ENCODE measurements at places on chromosomes 4 and X.

DNA sequence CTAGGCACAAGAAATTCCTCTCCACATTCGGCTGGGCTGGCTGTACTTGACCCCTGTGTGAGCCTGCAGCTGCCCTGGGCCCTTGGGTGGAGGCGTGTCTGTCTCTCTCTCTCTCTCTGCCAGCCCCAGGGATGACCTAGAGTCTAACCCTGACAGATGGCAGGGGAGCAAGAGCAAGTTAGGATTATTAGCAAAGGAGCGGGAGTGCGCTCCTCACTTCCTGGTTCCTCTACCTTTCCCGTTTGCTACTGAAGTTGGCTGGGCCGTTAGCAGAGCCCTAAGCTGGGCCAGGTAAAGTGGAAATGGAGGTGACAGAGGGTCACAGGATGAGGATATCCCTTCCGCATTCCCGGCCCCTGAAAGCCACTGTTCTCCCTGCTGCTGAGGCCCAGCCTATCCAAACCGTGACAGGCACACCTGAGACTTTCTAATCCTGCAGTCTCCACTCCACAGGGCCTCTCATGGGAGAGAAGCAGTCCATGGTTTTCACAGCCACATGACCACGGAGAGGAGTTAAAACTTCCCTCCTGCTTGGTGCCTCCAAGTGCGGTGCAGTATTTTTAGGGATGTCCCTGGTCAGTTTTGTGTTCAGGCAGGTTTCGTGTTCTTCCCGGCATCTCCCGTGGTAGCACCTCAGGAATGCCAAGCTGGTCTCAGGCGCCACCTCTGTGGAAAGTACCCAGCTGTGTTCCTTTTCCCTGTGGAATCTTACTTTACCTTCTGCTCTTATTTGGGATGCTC, 79.3 kb downstream of the CLDN22 start:
- DNase-seq: no peak

- no peak for DNase-seq
Observed at GRCh38 chr4:169158861-169159260, 111.9 kb downstream of the SH3RF1 start.

DNA sequence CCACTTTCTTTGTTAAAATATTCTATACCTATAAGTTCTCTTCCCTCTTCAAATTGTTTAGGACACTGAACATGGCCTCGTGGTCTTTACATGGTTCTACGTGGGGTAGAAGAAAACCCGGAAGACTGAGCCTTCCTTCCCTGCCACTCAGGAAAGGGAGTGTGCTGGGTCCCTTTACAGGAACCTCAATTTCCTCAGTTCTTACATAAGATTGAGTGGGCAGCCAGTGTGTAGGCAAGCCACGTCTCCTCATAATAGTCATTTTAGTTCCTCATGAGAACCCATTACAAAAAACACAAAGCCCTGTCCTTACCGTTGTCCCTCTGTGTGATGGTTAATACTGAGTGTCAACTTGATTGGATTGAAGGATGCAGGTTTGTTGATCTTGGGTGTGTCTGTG, 28.7 kb upstream of the SMIM10L2A start:
- DNase-seq: no peak

DNA sequence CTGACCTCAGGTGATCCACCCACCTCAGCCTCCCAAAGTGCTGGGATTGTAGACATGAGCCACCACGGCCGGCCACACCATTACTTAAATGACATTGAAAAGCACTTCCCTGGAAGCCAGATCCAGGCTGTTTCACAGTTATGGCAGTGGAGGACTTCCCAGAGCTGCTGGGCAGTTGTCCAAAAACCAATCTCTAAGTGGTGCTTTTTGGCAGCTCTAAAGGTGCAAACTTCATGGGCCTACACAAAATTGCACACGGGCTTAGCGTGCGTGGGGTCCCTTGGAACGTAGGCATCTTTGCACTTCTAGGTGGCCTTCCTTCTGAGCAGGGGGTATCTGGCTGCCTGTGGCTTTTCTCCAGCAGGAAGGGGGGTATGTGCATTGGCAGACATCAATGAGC, 172.3 kb downstream of the SHOX start:
- no peak for DNase-seq

DNA sequence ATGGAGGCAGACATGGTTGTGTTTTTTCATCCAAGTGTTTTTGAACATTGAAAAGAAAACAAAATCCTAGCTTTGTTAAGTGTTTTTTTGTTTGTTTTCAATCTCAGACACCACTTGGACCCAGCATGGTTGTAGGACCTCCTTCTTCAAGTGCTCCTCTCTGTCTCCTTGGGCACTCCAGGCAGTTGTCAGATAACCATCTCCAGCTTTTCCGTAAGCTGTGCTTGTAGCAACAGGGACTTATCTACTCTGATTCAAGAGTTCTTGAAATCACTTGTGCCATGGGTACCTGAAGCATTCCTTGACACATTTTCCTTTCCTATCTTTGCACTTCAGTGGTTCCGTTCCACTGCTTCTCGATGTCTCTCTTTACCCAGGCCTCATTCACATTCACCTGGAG, 334.9 kb upstream of the DDX53 start:
- no peak for DNase-seq

- DNase-seq: no peak
Observed at GRCh38 chr4:13705521-13706041, 78.1 kb upstream of the BOD1L1 start.

DNA sequence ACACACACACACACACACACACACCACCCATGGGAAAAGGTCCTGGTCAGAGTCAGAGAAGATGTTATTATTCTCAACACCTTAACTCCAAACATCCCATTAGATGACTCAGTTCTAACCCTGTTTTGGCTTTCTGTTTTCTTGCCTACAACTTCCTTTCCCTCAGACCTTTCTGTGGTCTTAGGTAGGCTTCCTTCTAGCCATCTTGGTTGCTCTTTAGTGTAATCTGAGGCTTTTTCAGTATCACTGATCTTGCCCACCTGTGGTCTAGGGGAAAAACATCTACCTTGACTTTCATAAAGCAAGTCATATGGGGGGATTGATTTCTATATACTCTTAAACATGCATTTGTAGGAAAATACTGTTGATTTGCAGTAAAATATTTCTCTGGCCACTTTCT, 56.9 kb downstream of the ATG4A start:
- no peak for DNase-seq

DNA sequence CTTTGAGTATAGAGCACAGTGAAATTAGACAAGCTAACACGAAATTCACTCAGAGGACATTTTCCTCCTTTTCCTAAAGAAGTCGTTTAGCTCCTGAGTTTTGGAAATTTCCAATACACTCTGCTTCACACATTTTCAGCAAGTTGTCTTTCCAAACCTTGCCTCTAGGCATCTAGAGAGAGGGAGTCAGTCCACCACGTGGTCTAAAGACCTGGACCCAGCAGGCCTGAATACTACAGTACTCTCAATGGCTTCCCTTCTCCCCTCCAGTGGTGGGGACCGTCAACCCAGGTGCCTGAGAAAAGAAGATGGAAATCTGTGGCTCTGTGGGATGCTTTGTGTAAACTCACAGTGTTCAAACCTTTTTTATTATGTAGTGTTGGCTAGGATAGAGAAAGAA, 13.9 kb upstream of the SCML2 start:
- no peak for DNase-seq

GRCh38 chr4:119559044-119559647, 69.5 kb downstream of the PDE5A start:
- DNase-seq: no peak

DNA sequence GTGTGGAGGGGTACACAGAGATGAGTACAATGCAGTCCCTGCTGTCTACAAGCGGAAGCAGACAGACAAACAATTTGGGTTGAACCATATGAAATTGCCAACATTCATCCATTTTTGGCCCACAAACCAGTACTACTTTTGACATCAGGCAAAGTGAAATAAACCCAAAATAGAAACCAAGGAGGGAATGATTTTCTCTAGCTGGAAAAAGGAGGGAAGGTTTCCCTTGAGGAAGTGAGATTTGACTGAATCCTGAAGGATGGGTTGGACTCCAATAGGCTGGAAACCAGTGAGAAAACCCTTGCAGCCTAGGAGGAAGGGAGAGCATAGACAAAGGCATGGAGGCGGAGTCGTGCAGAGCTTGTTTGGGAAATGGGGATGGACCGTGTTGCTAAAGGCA, 63.5 kb upstream of the PJA1 start:
- DNase-seq: no peak

DNA sequence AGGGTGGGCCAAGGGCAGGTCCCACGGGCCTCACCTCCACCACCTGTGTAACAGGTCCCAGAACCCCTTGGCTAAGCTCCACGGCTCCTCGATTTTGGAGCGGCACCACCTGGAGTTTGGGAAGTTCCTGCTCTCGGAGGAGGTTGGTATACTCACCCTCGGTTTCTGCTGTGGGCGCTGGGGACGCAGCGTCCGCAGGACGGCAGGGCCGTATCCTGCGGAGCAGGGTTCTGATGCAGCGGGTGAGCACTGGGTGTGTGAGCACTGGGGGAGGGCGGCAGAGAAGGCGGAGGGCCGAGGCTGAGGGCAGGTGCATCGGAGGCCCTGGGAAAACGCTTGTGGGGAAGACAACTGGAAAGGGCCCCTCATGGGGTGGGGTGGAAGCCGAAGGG, 11.0 kb downstream of the ATP5ME start:
- no peak for DNase-seq

DNA sequence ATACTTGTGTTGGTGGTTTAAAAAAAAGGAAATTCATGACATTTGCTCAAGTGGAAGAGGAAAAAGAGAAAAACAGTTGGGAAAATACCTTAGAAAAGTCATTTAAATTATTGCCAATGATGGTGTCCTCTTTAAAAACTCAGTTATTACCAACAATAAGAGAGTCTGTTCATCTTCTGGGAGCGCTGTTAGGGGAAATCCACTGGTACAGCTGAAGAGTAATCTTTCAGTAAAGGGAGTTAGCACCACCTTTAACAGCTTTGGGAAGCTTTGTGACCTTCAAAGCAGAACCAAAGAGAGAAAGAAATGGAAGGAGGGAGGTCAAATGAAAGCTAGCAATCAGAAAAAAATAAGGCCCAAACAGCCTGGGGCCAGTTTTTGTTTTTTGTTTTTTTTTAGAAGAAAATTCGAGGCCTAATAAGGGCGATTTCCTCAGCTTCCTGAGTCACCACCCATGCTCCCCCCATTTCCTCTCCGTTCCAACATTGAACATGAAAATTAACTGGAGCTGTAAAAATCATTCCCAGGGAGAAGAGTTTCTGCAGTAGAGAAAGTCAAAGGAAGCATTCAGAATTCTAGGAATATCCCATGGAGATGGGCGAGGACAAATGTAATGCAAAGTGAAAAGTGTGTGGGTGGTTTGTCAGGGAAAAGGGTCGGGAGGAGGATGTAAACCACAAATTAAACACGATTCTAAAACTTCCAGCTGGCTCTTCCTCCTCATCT, 115.1 kb downstream of the SH3KBP1 start:
- DNase-seq: no peak

DNA sequence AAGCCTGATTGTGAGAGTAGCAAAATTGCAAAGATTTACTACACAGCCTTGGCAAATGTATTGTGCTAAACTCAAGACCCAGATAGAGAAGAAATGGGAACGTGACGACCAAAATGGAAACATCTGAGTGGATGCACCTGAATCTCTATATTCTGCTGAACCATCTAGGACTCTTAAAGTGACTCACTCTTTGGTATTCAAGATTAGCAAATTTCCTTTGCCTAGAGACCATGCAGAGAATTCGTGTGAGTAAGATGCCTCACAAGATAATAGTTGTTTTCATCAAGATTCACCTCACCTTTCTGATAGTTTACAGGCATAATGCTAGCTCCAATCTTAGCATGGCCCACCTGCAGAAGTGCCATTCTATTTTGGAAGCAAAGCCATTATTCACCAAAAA, 14.4 kb upstream of the ATOH1 start:
- no peak for DNase-seq

DNA sequence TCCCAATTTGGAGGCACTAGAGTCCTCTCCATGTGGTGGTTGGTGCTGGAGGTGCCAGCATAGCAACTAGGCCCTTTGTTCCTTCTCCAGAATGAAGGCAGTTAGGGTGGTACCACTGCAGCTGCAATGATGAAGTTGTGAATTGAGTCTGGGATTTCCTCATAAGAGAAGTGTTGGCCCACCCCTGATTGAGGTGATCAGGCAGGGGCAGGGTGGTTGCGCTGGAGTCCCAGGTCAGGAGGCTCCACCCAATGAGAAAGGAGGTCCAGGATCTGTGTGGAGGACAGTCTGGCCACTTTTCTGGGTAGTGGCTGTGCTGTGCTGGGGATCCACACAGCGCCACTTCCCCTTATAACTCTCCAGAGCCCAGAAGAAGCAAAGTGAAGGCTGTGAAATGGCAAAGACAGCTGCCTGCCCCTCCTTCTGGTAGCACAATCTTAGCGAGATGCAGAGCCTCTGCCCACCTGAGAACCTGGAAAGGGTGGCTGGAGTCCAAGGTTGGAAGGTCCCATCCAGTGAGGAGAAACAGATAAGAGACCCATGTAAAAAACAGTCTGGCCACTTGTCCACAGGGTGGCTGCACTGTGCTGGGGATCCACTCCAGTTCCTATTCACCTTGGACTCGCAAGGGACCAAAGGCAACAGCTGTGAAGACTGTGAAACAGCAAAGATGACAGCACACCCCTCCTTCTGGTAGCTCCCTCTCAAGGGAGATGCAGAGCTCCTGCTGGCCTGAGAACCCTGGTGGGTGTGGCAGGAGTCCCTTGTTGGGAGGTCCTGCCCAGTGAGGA, 124.6 kb downstream of the RRAGB start:
- no peak for DNase-seq

DNA sequence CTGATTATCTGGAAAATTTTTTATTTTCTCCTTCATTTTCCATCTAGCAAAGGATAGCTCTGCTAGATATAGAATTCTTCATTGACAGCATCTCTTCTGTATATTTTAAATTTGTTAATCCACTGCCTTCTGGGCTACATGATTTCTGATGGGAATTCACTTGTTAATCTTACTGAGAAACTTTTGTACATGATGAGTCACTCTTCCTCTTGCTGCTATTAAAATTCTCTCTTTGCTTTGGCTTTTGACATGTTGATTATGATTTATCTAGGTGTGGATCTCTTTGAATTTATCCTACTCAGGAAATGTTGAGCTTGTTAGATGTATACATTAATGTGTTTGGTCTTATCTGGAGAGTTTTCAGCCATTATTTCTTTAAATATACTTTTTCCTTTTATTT, 27.5 kb downstream of the OR13H1 start:
- DNase-seq: no peak

Measured in activated effector memory CD4-positive, alpha-beta T cell treated with Interleukin-2 at 50 U/mL for 16 hours (primary cell).